Calu3 (cell line): ENCODE measurements at places on chromosomes 1 and 21. TPM values are rescaled to one million over a fixed set of nuclear protein-coding genes. Genes with fewer than 3 reads are reported as not detected.
A peak's percentile ranks its signal among the peaks of the same experiment; 100 is the strongest.

DNA sequence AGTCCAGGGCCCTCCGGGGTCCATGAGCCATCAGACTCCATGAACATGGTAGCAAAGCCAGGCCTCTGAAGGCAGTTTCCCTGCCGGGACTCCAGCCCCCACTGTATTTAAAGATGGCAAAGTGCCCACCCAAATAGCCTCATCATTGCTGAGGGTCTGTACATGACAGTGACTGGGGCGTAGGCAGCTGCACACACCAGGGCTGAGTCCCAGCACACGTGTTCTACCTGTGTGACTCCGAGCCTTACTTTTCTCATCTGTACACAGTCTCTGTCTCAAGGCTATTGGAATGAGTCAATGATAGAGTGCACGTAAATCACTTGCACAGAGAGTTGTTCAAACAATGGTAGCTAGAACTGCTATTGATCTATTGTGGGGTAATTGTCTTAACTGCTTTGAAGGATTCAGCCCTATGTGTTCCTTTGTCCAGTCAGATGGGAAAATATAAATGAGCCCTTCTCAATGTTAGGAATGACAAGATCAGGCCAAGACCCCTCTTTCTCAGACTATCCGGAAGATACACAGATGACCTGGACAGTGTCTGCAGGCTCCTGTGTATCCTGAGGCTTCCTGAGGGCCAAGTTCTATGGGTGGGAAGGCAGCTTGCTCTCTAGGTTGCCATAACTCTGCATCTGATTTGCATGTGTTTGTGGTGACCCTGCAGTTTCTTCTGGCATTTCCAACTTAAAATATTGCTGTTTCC is 48.9 kb downstream of the RASSF5 start:
- no peak for DNase-seq

GRCh38 chr1:56872597-56872996 is 18.0 kb downstream of the C8A start:
- DNase-seq = no peak

GRCh38 chr1:160046494-160047110 is 14.8 kb upstream of the PIGM start:
- DNase-seq = peak; percentile 37

DNA sequence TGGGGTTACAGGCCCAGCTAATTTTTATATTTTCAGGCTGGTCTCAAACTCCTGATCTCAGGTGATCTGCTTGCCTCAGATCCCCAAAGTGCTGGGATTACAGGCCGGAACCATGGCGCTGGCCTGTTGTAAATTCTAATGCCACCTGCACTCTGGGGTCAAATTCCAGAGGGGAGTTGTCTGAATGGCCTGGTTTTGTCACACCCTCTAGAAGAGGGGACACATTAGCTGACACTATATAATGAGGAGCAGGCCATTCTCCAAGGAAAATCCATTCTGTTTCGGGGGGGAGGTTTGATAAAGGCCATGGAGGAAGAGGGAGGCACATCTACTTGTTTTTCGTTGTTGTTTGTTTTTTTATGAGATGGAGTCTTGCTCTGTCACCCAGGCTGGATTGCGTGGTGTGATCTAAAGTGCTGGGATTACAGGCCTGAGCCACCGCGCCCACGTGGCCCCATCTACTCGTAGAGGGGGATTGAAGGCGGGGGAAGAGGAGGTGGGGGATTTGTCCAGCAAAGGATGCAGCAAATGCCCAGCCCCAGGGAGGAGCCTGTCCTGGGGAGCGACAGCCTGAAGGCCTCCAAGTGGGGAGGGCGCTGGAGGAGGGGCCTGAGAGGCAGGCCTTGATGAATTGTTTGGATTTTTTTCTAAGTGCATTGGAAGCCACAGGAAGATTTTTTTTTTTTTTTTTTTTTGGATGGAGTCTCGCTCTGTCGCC is 78.4 kb upstream of the SLC45A1 start:
- no peak for DNase-seq

- DNase-seq = no peak
These were observed 65.6 kb downstream of the PRKCZ start for GRCh38 chr1:2115702-2116341.

DNA sequence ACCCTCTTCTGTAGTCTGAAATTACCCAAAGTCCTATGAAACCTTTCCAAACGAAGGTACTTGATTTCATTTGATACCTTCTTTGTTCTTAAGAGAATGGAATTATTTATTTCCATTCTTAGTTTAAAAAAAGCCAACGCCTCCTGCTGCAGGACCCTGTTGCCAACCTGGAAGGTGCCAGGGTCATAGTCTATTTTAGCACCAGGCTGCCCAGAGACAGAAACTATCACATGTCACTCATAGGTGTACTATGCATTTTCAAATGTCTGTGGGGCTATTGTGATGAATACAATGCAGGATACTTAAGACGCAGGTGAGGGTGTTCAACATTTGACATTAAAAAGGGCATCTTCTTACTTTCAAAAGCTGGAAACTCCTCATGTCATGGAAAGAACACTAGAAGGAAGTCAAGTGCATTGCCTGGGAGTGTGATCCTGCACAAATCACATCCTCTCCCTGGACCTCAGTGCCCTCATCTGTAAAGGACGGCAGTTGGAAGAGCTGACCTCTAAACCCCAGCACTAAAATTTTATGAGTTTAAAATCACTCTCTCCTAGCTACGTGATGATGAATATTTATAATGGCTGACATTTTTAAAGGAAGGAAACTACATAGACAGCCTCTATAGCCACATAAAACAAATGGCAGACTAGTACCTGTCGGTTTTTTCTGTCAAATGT is 107.3 kb upstream of the SYT6 start:
- no peak for DNase-seq

Gene CLCA2
- total RNA-seq = not detected in 2 replicates

Gene GMEB1
- total RNA-seq = 10.3 and 12.7 TPM in 2 replicates

Gene GBP6
- total RNA-seq = 0.12 and 0.37 TPM in 2 replicates
